ENCODE measurements at places on chromosomes 6 and 20. TPM values are rescaled to one million over a fixed set of nuclear protein-coding genes. Genes with fewer than 3 reads are reported as not detected.

- no peak for DNase-seq
These were observed 102.9 kb downstream of the OR2B2 start for GRCh38 chr6:27809067-27809938.

DNA sequence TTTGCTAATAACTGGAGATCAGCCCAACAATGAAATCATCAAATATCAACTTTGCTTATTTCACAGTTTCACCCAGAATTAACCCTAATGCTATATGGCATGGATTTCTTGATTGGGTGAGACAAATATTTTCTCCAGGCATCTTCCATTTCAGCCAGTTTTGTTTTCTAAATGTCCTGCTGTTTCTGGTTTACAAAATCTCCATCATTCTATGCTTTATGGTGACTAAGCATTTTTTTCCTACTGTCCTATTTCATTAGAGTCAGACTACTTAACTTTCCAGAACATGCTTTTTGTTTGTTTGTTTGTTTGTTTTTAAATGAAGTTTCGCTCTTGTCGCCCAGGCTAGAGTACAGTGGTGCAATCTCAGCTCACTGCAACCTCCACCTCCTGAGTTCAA lies 59.5 kb upstream of the EXOC2 start:
- no peak for DNase-seq

DNA sequence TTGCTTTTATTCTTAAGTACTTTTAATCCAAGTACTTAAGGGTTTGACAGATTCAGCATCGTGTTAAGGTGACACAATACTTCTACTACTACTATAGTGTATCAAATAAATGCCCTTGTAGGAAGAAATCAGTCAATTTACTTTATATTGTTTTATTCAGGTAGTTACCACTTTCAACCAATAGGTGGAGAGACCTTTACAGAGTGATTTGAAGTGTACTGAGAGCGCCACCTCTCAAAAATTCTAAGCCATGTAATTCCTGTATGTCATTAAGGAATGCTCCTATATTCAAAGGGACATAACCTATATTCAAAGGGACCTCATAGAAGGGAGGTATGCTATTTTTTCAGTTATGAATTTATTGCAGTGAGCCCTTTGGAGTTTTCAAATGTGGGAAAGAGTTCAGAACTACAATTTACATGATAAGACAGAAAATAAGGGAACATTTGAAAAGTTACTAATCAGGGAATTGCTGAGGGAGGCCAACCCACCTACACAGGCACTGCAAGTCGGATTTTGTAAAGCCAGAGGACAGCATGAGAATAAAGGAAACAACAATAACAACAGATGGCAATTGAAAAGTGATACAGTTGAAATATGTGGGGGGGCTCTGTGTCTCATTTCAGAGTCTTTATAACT lies 955.6 kb downstream of the TBC1D32 start:
- DNase-seq, result no peak

GRCh38 chr20:5529331-5530148 lies 212.8 kb upstream of the PROKR2 start:
- DNase-seq, result peak; percentile 88

DNA sequence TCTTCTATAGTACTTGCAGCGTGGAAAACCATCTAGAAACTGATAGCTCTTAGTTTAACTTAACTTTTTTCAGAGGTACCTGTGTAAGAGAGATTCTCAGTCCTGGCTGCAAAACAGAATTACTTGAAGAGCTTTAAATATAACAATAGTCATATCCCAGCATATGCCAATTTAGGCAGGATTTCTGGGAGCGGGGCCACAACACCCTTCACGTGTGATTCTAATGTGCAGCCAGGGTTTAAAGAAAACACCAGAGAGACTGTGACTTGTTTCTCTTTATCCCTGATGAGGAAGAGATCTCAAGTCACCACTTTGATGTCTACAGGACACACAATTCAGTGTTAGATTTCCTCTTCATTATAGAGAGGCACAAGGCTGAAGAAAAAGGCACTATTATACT lies 103.7 kb downstream of the PDSS2 start:
- DNase-seq, result peak; percentile 57

DNA sequence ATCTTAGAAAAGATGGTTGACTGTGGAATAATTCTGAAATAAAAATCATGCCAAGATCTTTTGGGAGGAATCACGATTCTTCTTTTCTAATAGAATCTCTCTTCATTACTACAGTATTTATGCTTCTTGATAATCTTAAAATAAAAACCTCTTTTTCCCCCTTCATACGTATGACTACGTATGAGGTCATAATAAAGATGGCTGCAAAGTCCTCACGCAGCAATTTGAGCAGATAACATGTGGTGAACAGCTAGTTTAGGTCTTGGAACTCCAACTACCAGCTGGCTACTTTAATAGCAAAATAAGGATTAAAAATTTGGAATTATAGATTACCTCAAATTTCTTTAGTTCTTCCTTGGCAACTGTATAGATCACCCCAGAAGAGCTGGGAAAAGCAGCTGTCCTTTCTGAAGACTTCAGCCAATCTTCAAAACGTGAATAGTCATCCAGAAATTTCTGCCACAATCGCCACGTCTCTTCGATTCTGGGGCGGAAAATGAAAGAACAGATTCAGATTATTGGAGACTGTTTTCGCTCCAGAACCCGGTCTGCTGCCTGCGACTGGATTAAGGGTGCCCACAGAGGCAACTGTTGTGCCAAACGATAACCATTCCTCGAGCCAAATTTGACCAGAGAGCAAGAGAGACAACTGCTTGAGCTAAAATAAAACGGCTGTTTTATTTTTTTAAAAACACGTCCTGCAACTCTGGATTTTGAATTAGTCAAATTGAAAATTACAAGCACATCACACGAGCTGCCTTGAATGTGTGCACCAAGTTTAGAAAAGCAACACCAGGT lies 347.3 kb downstream of the ESR1 start:
- no peak for DNase-seq

DNA sequence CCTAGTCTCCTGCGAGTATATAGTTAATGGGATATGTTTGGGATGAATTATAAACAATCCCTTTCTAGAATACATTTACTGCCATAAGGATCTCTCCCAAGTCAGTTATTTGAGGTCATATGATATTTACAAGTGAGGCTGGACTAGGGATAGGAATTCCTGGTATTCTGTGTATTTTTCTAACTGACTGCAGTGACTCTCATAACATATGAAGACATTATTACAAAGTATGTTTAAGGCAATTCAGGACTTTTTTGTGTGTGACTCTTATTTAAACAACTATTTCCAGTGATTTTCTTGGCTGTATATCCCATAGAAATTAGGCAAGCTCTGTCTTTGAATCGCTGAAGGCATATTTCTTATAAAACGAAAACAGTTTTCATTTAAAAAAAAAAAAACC lies 18.4 kb upstream of the TNFAIP3 start:
- no peak for DNase-seq

DCDC2 gene
- total RNA-seq, result not detected

PRRT1 gene
- total RNA-seq, result 0.27 TPM

All from left ventricle myocardium superior (tissue), 1 donor.